ENCODE measurements at places on chromosomes 1 and 21. TPM values are rescaled to one million over a fixed set of nuclear protein-coding genes. Genes with fewer than 3 reads are reported as not detected.

Gene UQCRH
- total RNA-seq = 240 TPM

Gene FCGR3A
- total RNA-seq = 36.0 TPM

GRCh38 chr1:41931578-41931977 is 12.9 kb upstream of the HIVEP3 start:
- DNase-seq = no peak

Gene IPP
- total RNA-seq = 20.9 TPM

GRCh38 chr1:238254935-238255334 is 364.2 kb upstream of the ZP4 start:
- DNase-seq = no peak

Gene TMEM61
- 2.3 TPM for total RNA-seq

DNA sequence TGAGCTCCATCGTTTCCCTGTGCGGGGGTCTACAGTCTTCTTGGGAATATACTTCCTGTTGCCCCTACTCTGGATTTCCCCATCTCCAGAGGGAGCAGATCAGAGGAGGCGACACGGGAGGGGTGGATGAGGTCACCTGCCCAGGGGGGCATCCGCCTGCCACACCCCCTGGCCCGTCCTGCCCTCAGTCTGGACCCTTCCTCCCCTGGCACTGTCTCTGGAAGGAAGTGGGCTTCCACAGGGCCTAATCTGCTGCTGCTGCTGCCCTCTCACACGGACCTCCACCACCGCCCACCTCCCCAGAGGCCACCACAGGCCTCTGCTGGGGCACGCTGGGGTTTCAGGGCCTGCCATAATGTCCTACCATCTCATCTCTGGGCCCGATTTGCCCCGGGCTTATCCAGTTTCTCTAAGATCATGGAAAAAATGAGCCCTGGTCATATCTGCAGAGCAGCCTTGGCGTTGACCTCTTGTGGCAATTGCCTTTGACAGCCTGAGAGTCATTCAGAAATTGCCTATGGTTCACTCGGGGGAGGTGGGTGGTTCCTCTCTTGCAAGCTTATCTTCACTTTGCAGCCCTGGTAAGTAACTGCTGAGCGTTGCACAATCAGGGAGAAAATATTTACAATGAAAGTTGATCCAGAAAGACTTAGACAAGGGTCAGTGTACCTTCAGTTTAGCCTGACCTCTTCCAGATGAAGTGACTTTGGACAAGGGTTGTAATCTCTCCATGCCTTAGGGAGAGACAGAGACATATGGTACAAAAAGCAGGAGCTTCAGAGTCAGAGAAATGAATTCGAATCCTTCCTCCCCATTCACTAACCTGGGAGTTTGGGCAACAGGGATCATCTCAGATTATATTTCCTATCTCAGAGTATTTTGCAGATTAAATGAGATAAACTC is 252.4 kb downstream of the TOMM20 start:
- peak; percentile 69 for DNase-seq

Gene MRAP
- not detected for total RNA-seq

DNA sequence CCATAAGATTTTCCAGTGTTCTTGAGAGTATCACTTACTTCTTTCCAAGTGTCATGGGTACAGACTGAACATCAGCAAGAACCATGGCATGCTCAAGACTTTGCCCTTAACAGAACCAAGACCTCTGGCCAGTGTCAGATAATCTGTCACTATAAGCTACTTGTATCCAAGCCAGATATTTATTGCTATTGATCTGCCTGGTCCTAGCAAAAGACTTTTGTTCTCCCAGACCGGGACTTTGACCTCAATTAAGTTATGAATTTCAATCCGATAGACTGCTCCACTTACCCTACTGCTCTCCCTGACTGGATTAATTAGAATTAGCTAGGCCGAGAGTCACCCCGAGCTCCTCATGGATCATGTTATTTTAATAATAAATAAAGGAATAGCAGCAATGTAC is 129.6 kb downstream of the ACBD6 start:
- peak; percentile 24 for DNase-seq

Gene CFAP57
- total RNA-seq = 0.75 TPM

GRCh38 chr1:244970236-244970743 is 105.9 kb upstream of the HNRNPU start:
- DNase-seq = no peak

DNA sequence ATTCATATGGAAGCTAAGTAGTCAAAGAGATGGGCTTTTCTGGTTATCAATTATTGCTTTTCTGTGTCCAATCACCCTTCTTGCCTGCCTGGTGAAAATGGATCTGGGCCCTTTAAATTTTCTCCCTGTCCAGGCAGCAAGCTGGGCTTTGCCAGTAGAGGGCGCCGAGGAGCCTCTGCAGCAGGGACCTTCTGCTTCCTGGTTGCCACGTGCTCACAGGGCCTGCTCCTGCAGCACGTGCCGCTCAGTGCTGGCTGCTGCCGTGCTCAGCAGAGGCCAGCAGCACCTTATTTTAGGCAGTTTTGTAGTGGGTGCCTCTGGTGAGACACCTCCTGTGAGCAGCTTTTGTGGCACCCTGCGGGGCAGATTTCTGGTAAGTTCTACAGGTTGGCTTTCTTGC is 4.0 kb downstream of the ACTL8 start:
- DNase-seq = no peak

DNA sequence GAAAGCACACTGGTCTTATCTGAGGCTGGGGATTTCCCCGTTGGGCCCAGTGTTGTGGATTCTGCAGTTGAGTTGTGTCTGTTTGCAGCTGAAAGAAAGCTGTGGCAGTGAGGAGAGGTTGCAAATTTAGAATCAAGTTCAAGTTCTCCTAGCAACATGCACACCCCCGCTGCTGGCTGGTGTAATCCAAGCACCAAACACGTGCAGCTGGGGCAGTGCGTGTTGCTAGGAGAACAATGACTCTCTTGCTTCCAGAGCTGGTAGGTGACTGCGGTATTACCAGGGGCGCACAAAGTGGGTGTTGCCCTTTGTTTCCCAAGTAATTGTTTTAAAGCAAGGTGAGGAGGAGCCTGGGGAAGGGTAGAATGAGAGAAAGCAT is 91.5 kb downstream of the IER5 start:
- peak; percentile 33 for DNase-seq

DNA sequence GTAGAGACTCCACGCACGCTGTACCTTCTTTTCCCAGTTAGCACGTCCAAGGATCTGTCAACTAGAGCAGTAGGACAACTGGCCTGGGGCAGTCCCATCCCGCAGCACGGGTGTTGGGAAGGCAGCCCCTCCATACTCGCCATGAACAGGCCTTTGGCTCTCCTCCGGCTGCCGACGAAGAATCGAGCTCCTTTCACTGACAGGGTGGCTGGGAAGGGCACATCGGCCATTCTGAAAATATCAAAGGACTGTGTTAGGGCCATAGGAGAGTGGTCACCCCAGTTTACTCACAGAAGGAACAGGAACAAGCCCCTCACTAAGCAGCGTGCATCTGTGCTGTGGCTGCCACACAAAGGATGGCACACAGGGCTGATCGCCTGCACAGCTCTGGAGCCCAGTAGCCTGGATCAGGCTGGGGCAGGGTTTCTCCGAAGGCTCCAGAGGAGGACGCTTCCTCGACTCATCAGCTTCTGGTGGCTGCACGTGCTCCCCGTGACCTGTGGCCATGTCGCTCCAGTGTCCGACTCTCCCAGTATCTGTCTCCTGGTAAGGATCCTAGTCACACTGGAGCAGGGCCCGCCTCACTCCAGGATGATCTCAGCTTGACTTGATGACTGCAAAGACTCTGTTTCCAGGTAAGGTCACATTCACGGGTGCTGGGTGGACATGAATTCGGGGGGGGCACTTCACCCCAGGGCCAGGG is 8.9 kb downstream of the KRTAP10-1 start:
- DNase-seq = no peak

- no peak for DNase-seq
These were observed 16.7 kb downstream of the USP48 start for GRCh38 chr1:21766210-21766609.
